ENCODE measurements at places on chromosomes 16 and 17.

DNA sequence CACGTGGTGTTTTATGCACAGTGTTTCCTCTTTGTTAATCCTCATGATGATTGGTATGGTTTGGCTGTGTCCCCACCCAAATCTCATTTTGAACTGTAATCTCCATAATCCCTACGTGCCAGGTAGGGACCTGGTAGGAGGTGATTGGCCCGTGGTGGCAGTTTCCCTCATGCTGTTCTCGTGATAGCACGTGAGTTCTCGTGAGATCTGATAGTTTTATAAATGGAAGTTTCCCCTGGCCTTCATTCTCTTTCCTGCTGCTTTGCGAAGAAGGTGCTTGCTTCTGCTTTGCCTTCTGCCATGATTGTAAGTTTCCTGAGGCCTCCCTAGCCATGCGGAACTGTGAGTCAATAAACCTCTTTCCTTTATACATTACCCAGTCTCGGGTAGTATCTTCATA, 115.8 kb downstream of the WWOX start:
- no peak for DNase-seq

- no peak for DNase-seq
Measured at GRCh38 chr17:82376042-82376730, 4.6 kb downstream of the UTS2R start.

GRCh38 chr16:79434771-79435170, 165.8 kb downstream of the MAF start:
- no peak for DNase-seq

DNA sequence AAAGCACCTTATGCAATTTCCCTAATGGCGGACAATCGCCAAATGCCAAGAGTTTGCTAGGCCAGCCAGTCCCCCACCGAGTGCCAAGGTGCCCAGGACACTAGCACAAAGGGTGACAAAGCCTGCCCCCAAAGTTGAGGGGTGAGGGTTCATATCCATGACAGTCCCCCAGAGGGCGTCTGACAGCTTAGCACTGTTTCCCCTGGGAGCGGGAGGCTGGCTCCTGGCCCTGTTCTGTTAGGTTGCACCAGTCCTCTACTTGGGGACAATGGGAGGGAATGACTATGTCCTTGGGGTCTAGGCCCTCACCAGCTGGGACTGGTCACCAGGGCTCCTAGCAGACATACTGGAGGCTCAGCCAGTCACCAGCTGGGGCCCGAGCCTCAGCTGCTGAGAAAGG, 66.9 kb downstream of the MYO18A start:
- no peak for DNase-seq

- DNase-seq: no peak
Measured at GRCh38 chr17:4854111-4854681, 21.1 kb downstream of the MINK1 start.

DNA sequence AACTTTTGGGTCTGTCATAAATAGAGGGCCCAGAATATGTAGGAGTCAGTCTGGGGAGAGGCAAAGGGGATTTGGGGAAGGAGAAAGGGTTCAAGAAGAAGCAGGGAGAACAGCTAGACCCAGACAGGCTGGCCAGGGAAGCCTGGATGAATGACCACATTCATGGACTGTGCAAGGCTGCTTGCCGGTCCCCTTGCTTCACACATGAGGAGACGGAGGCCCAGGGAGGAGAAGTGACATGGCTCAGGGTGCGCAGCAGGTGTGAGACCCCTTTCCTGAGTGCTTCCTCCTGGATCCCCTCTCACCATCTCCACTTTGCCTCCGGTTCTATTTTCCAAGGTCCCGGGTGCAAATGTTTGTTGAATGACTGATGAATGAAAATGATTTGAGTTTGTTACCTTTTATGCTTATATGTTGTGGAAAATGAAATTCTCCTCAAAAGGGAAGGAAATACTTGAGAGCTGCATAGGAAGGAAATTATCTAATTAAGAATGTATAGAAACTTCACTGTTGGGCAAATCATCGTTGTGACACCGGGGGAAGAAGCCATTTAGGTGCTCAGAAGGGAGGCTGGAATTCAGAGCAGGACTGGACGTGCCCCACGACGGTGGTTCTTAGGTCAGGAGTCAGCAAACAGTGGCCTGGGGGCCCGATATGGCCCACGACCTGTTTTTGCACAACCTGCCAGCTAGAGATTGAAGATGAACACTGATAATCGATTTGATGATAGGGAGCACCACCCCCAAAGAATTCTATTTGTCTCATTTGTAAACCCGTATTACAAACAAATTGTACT, 559 bp downstream of the ITGAM start:
- DNase-seq: no peak

- DNase-seq: no peak
Measured at GRCh38 chr16:3841729-3842508, 38.6 kb downstream of the CREBBP start.

DNA sequence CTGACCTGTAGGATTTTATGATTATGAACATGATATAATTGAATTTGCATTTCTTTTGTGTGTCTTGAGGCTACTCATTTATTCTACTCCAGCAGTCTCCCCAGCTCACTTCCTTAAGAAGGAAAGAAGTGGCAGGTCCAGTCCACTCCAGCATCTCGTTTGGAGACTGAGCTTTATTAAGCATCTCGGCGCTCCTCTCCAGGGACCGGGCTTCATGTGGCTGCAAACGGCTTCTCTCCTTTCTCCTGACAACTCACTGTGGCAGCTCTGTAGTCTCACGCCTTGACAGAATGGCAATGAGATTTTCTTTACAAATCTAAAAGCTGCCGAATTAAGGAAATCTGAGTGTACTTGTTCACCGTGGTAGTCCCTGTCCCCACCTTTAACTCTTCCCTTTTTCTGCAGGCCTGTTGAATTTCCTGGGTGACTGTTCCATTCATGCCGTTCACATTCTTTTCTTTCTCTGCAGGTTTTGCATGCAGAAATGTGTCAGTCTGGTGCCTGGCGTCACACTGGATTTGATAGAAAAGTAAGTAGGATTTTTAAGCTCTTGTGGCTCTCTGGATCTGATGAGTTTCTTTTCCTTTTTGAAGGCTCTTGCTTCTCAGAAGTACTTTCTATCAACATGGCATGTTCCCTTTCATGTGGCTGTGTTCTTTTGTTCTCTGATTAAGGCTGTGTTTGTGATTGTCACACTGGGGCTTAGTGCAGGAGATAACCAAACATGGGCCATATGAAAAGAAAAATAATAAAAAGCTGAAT, 200.5 kb upstream of the CHMP6 start:
- DNase-seq: no peak

DNA sequence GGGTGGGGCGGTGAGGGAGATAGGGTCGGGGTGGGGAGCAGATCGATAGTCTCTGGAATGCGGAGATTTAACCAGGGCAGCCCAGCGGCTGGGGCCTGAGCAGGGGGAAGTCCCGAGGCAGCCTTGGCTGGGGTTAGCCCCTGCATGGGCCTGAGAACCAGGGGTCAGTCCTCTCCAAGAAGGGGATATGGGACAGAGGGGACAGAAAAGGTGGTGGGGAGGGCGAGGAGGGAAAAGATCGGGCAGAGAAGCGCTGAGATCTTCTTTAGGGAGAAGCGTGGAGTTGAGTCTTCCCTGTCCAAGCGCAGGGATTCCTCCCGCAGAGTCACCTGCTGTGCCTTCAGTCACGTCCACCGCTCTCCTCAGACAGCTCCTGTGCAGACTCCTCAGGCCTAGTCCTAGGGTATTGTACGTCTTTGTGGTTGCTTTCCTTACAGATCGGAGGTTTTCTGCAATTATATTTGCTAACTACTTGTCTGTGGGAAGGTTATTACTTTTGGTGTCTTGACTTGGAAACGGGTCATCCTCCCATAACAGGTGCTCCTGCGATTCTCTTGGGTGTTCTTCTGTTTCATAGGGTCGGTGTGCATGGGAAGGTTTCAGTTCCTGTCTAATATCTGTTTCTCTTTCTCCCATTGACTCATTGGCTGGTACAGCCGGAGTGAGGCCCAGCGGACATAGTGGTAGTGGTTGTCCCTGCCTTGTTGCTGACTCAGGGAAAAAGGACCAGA, 952 bp downstream of the CD300A start:
- DNase-seq: no peak

DNA sequence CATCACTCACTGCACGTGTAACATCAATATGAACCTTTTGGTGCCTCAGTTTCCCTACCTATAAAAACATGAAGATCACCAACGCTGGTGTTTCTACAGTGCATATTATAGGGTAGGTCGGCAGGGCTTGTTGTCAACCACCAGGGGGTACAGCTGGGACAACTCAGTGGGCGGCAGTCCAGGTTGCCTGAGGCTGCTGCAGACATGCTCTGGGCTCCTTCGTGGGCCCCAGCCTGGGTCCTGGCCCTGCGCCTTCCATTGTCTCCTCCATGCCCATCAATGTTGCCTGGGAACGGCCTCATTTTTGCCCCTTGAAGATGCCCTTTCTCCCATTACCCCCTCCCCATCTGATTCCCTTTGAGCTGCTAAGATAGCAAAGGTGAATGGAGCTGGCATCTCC, 89.8 kb downstream of the GSG1L start:
- no peak for DNase-seq

- no peak for DNase-seq
Measured at GRCh38 chr17:77670173-77670572, 288.3 kb upstream of the TNRC6C start.

GRCh38 chr17:27319541-27320221, 25.8 kb downstream of the WSB1 start:
- DNase-seq: no peak

- no peak for DNase-seq
Measured at GRCh38 chr17:82892899-82893565, 53.2 kb upstream of the ZNF750 start.

DNA sequence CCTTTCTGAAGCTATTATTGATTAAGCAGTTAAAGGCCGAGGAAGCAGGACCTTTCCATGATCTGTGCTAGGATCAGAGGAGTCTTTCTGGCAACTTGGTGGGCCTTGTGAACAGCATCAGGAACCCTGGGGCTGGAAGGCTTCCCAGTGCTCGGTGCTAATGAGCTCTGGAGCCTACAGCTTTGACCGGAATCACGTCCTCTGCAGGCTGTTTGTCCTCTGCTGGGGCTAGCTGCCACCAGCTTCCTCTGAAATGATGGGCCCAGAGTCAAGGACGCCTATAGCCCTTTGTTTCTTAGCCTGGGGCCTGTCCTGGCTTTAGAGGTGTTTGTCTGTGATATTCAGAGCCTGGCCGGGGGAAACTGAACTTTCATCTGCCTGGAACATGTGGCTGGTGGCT, 111.6 kb downstream of the SHISA9 start:
- DNase-seq: no peak

DNA sequence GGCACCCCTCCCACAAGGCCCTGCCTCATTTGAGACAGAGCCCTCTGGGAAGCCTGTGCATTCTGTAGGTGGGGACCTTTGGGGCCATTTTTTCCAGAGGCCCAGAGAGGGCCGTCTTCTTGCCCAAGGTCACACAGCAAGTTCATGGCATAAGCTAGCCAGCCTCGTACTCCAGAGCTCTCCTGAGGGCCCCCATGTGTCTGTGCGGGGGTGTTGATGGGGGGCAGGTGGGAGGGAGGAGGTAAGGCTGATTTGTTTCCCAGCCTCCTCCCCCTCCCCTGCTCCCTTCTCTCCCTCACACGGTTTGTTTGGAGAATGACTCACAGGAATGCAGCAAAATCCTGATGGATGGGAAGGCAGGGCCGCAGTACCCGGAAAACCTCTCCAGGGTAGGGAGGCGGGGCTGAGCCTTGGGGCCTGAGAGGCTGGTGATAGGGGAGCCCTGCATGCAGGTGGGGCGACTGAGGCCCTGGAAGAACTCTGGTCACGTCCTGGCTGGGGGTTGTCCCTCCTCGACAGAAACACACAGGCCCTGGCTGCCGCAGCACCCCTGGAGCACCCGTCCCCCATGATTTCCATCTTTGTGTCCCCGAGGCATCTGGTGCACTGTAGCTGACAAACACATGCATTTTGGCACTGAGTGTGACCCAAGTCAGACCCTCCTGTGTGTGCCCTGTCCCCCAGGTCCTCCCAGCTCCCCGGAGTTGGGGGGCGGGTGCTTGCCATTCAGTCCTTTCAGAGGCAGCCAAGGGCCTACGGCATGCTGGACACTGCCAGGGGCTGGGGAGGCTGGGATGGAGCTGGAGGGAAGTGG, 29.7 kb downstream of the RAI1 start:
- DNase-seq: peak; percentile 93

DNA sequence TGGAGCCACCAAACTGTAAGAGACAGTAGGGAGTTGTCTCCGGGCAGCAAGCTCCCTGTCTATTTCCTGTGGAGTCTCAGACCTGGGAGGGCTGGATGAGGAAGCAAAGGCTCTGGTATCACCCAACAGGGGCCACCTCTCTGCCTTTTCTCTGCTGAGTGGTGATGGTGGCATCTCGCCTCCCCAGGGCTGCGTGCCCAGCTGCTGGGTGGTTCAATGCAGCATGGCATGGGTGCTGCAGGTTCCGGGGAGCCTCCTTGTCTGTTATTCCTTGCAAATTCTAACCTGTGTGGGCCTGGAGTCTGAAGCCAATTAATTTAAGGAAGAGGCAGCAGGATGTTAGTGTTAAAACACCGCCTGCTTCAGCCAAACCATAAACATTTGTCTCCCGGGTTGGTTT, 78.2 kb downstream of the CCDC182 start:
- DNase-seq: no peak

- no peak for DNase-seq
Measured at GRCh38 chr17:73690676-73691075, 46.4 kb upstream of the SDK2 start.

DNA sequence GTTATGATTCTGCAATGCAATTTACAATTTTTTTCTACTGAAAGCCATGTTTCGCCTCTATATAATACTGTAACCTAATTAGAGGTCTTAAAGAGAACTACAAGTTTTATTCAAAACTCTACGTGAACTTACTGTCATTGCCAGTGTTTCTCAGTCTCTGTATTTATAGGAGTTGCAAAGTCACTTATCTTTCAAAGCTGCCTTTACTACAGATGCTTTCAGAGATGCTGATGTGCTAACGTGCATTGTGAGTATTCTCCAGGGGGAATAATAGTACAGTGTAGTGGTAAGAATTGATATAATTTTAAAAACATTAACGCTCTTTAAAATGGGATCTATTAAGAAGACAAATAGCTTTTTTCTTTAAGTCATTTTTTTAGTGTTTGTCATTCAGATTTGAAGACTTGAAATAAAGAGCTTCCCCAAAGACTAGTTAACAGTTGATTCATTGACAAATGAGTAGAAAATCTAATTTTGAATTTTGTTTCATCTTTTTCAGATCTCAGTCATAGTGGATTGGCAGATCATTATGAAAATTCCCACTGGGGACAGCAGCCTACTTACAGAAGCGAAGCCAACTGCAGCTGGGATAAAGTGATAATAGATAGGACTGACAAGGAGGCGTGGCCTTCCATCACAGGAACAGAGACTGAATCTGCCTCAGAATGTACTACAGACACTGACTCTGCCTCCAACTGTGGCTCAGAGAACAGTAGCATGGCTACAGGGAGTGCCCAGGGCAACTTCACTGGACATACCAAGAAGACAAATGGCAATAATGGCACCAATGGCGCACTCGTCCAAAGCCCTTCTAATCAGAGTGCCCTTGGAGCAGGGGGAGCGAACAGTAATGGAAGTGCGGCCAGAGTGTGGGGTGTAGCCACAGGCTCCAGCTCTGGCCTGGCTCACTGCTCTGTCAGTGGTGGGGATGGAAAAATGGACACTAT, 79.9 kb downstream of the TMC6 start:
- no peak for DNase-seq

GRCh38 chr17:8189041-8189710, 804 bp downstream of the BORCS6 start:
- DNase-seq: no peak

Measured in urothelium cell line (cell line).